Non-pigmented ciliary epithelial cell (primary cell): ENCODE measurements at places on chromosomes 3 and 15.

- no peak for DNase-seq
Measured at GRCh38 chr3:68997887-68998286, 15.6 kb downstream of the EOGT start.

DNA sequence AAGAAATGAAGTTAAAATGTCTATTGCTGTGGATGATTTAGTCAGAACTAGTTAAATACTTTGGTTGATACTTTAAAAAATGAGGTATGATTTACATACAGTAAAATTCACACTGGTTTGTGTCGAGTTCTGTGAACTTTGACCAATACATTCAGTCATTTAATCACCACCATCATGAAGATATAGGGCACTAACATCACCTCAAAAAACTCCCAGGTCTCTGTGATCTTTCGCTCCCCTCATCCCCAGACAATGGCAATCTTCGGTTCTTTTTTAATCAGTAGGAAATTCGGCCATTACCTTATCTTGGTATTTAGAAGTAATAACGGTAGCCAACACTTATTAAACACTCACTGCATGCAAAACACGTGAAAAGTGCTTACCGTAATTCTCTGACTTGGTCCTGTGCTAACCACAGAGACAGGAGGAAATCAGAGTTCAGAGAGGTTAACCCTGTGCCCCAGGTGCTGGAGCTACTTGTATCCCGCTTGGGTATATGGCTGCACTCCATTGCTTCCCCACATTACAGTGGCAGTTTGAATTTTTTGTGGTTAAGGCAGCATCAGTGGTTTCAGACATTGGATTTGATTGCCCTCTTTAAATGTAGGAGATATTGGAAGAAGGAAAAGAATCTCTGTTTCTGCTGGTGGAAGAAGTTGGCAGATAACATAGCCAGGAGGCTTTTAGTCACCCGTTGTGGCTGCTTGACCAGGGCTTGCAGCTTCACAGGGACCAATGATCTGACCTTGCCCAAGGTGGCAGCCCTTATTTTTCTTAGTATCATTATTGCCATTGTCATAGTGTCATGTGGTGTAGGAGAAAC is 4.2 kb downstream of the PLCL2 start:
- no peak for DNase-seq

DNA sequence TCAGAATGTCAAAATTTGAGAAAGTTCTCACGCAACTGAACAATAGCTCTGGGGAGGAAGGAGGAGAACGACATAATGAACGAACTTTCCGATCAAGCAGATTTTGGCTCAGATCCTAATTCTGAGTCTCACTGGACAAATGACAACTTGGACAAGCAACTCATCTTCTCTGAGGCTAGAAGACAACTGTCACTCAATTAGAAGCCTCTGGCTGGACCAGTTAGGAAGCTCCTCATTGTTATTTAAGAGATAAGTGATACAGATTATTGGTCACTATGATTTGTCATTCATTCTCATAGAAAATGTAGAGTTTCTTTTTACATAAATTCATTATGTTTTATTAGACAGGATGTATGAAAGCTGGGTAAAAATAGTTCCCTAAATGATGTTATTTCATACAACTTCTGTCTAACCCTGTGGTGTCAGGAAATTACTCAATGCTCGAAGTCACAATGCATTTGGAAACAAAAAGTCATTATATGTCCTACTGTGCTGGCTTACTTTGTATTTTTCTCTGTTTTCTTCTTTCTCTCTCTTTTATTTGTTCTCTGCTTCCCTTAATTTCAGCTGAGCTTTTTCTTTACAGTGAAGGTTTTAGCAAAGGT is 11.0 kb upstream of the C3orf49 start:
- no peak for DNase-seq

GRCh38 chr3:67685499-67685898 is 31.1 kb upstream of the SUCLG2 start:
- no peak for DNase-seq

- no peak for DNase-seq
Measured at GRCh38 chr15:79089890-79090486, 592 bp downstream of the RASGRF1 start.

GRCh38 chr3:82938821-82939328 is 1177.4 kb upstream of the GBE1 start:
- no peak for DNase-seq

DNA sequence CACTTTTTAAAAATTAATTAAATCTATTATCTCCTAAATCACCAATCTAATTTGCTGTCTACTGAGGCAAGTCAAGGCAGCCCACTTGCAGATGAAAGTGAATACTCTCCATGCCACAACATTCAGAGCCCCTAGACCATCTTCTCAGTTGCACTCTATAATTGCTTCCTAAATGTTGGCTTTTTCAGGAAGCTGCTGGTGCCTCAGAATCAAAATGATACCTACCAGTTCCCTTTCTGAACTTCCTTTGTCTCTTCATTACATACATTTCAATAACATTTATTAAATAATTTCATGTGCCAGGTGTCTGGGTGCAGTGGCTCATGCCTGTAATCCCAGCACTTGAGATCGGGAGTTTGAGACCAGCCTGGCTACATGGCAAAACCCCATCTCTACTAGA is 124.1 kb downstream of the SERPINI1 start:
- no peak for DNase-seq

DNA sequence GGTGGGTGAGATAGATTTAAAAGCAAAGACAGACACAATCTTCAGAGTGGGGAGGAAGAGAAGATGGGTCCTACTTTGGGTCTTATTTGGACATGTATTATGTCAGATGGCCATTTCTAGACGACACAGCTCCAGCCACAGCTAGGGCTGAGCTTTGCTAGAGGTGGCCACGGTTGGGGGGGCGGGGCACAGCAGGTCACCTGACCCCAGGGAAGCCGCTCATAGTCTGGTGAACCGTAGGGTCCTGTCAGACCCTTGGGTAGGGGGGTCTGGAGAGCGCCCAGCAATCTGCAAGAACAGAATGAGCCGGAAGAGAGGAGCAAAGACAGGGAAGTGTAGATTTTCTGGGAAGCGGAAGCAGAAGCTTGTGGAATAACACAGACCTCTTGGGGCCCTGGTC is 6.6 kb downstream of the EPB42 start:
- no peak for DNase-seq

DNA sequence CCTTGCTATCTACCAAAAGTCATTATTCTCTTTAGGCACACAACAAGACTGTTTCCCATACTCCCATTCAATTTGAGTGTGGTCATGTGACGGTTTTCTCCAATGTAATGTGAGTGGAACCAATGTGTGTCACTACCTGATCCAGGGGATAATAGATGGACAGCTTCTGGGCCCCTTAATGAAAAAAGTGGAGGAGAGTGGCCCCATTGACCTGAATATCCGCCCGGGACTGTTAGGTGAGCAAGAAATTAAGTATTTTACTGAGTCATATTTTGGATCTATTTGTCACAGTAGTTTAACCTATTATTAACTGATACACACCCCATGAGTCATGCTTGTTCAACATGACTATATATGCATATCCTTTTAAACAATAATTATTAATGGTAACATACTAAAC is 15.1 kb upstream of the ARID3B start:
- no peak for DNase-seq

DNA sequence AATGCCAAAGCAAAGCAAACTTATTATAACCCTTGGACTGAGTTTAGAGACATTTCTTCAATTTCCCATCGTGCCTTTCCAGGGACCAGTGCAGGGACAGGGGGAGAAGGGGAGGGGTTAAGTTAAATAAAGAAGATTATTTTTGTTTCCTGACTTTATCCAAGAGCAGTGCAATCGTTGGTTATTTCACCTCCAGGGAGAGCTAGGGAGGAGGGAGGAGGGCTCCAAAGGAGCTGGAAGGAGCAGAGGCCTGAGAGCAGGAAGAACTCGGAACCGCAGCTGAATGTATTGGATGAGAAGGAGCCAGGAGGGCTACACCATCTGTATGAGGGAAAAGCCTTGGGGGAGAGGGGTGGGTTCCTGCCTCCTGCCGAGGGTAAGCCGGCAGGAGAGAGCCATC is 20.7 kb downstream of the HAPLN3 start:
- no peak for DNase-seq

DNA sequence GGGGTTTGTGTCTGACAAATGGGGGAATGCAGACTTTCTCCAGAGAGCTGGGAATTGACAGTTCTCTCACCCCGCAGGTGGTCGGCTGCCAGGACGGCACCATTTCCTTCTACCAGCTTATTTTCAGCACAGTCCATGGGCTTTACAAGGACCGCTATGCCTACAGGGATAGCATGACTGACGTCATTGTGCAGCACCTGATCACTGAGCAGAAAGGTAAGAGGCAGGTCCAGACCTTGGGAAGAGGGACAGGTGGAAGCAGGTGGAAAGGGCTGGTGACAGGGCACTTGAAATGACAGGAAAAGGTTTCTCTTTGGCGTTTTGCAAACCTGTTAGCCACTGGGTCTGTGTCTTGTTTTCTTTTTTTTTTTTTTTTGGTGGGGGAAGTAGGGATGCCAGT is 36.6 kb downstream of the IFT122 start:
- DNase-seq: no peak

DNA sequence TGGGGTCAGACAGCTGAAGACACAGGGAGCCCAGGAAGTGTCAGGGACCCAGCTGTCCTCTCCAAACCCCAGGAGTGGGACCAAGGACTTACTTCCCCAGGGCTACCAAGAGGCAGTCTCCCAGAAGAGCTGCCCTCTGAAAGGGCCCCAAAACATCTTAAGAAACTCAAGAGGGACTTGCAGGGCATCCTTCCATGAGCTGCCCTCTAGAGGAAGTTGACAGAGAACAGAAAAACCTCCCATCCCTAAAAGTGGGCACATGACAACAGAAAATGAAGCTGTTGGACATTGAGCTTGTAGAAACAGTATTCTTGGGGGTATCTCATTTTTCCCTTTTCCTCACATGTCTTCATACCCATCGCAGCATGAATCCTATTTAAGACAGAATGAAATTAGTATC is 58.9 kb downstream of the MECOM start:
- no peak for DNase-seq

- no peak for DNase-seq
Measured at GRCh38 chr3:146339349-146339748, 88.4 kb upstream of the PLSCR4 start.

DNA sequence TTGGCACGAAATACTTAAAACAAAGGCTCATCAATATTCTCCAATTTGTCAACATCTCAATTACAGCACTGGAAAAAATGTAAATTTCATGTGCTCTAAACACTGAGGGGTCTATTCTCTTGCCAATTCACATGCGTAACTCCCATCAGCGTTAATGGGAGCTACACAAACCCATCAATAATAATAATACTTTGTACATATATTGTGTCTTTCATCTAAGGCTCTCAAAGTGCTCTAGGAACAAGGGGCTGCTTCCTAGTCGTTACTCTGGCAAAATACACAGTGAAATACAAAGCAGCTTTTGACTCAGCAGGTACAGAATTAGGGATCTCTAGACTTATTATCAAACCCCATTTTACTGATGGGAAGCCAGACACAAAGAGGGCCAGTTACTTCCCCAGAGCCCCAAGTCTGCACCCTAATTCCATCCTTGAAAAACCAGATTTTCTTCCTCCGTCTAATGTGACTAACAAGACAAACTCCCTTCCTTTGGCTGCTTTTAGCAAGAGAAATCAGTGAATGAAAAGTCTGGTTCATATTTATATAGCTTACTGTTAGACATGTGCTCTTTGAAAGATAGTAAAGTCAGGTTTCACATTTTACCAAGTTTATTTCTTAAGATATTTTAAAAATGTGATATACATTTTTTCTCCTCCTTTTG is 20.0 kb downstream of the MEIS2 start:
- no peak for DNase-seq

DNA sequence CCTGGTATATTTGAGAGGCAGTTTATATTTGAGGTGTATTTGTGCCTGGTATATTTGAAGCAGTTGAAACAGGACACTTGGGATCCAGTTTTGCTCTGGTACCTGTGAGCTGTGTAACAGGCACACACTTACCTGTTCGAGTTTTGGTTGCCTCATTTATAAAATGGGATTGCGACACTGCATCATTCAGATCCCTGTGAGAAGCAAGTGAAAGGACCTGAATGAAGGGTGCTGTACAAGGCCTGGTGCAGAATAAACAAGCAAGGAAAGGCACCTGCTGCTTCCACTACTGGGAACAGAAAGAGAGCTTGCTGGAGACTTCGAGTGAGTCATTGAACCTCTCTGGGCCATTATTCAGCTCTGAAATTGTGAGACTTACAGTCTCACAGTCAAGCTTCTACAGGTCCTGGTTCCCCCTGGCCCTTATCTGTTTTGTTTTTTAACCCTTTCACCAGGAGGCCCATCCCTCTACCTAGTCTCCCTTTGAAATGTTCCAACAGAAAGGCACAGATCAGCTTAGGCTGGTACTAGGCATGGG is 11.5 kb downstream of the FETUB start:
- DNase-seq: no peak

DNA sequence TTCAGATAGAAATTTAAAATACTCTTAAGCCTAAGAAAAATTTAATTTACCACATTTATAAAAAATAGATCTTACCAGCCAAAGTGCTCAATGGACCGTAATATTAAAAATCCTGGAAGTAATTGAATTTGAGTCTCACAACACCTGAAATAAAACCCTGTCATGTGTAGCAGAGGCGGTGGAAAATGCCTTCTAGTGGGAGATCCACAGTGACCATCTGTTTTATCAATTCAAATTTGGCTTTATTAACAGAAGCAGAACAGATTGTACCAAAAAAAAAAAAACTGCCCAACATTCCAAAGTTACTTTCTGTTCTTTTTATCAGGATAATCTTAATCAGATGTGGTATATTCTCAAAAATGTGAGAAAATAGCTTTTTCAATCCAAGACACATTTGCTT is 71.7 kb downstream of the DMXL2 start:
- no peak for DNase-seq

DNA sequence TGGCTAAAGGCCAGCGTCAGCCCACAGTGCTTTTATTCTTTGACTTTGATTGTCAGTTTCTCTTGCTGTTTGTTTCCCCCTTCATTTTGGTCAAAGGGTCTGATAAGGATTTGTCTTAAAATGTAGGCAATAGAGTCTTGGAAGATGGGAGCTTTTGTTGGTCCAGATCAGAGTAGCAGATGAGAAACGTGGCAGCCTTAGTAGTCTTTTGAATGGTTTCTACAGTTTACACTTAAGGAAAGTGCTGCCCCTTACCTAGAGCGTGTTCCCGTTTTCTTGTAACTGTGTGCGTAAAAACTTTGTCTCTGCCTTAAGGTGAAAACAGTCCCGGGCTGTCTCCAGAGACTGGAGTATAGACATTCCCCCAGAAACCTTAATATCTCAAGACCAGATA is 630 bp downstream of the LXN start:
- DNase-seq: no peak

- peak; percentile 65 for DNase-seq
Measured at GRCh38 chr3:115989684-115990421, 366.5 kb downstream of the GAP43 start.

GRCh38 chr15:95973566-95974256 is 356.8 kb upstream of the NR2F2 start:
- DNase-seq: no peak

- DNase-seq: no peak
Measured at GRCh38 chr15:61064651-61065050, 164.5 kb downstream of the RORA start.

GRCh38 chr15:29925227-29926082 is 103.2 kb upstream of the TJP1 start:
- DNase-seq: no peak

DNA sequence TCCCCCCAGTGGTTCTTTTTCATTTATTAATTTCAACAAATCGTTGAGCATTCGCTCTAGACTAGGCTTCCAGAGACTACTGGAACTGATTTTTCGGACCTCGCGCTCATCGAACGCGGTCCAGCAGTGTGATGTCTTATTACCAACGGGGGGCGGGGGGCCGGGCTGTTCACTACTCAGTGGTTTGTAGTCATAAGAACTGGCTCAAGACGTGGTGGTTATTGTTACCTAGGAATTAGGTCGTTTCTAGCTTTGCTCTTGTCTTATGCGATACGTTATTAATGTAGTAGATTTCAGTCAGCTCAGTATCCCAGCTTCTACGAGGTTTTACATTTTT is 858 bp downstream of the RBM5 start:
- no peak for DNase-seq
